Frontal cortex (tissue), 4 donors: ENCODE measurements at places on chromosomes 12 and 14. TPM values are rescaled to one million over a fixed set of nuclear protein-coding genes. Genes with fewer than 3 reads are reported as not detected.

- DNase-seq: no peak
Observed at GRCh38 chr12:65822732-65823512, 1.4 kb upstream of the HMGA2 start.

GRCh38 chr12:87155621-87156020 lies 873.6 kb downstream of the C12orf50 start:
- DNase-seq: no peak

DNA sequence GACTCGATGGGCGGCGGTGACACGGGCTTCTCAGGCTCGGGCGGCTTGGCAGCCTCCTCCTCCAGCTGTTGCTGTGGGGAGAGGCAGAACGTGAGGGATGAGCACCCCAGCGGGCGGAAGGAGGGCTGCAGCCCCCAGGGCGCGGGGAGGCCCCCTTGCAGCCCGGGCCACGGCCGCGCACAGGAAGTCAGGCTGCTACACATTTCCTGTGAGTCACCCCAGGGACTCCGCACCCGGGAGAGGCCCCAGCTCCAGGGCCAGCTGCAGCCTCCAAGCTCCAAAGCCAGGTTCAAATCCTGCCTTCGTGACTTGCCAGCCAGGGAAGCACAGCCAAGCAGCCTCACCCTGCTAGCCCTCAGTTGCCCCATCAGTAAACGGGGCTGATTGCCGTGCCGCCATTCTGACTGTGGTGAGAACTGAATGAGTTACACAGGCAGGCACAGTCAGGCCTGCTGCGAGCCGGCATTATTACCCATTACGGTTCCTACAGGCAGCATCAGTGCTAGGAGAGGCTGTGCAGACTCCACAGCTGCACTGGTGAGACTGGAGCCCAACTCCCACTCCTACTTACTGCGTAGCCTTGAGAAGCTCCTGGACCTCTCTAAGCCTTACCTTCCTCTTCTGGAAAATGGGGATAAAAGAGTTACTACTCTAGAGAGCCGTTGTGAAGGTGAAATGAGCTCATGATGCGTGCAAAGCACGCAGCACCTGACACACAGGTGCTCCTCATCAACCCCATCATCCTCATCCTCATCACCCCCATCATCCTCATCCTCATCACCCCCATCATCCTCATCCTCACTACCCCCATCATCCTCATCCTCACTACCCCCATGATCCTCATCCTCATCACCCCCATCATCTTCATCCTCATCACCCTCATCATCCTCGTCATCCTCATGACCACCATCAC lies 100.9 kb downstream of the NCOR2 start:
- no peak for DNase-seq

DNA sequence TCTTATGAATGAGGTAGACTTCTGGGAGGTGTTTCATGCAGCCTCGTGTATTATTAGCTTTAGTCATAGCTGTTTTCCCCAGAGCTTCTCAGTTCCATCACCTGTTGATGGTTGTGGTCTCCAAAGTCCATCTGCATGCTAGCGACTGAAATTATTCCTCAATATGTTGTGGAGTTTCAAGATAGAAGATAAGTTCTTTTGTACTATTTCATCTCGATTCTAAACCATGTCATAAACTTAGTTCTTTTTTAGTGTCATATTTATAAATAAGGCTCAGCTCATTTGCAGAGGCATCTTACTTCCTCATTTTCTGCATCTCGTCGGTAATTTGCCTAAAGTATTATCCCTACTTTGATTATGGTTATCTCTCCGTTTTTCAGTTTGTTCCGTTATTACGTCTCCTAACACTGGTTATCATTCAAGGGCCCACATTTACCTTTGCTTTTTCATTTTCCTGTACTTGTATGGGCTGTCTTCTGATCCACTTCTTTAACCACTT lies 119.1 kb downstream of the ITPR2 start:
- DNase-seq: no peak

DNA sequence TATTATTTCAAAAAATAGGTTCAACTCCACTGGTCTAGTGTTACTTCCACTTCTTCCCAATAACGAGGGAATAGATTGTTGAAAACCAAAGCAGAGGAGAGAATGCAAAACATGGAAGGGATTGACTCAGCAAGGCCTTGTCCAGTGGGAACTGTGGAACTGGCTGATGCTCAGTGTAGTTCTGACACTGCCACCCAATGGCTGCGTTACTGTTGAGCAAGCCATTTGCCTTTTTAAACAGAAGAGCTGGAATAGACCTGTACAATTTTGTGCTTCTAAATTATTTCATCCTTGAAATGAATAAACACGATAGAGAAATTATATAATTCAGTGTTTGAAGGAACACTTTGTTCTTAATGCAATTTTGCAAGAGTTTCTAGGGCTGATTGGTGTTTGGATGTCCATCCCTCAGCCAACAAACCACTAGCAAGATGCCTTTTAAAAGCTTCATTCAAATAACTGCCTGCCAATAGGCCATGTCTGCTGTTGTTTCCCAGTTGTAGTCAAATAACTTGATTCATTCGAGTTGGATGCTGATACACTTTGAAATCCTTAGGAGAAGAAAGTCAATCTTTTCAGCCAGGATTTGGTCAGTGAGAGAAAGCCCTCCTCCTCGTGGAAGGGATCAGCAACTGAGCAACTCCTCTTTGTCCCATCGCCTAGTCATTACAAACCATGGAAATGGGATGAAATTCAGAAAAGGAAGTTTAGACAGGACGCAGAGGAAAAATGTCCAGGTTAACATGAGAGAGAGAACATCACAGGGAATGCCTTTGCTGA lies 7.3 kb upstream of the MGP start:
- DNase-seq: no peak

DNA sequence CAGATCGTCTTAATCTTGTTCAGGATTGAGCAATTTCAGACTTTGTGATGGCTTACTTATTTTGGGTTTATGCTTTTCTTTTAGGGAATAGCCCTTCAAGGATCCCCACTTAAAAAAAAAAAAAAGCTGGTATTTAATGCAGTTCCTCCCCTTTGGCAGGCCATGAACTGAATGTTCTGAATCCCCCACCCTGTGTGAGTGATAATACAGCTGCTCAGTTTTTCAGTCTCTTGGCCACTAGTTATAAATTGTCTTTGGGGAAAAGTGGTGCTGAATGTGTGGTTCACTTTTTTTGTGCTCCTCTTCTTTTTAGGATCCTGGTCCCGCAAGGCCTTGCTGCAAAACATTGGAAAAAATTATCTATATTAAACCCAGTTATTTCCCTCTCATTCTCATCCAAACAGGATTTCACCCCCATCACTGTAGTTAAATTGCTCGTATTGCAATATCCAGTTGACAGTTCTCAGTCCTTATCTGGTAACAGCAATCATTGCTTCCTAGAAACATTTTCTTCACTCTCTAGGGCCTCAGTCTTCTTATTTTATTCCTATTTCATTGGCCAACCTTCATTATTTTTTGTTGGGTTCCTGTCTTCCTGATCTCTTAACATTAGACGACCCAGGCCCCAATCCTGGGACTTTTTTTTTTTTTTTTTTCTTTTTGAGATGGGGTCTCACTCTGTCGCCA lies 73.1 kb upstream of the PAWR start:
- no peak for DNase-seq

Gene LRTM2
- total RNA-seq: 1.6 TPM

Gene RAPGEF3
- total RNA-seq: 7.7 TPM

Gene IRAK3
- total RNA-seq: 4.1 TPM

Gene JKAMP
- total RNA-seq: 57.5 TPM
